ENCODE measurements at places on chromosomes 5 and 9.
A peak's percentile ranks its signal among the peaks of the same experiment; 100 is the strongest.

GRCh38 chr5:92543201-92543600 is 1037.8 kb downstream of the NR2F1-AS1 start:
- no peak for DNase-seq

GRCh38 chr5:6767481-6768063 is 54.3 kb downstream of the TENT4A start:
- no peak for DNase-seq

DNA sequence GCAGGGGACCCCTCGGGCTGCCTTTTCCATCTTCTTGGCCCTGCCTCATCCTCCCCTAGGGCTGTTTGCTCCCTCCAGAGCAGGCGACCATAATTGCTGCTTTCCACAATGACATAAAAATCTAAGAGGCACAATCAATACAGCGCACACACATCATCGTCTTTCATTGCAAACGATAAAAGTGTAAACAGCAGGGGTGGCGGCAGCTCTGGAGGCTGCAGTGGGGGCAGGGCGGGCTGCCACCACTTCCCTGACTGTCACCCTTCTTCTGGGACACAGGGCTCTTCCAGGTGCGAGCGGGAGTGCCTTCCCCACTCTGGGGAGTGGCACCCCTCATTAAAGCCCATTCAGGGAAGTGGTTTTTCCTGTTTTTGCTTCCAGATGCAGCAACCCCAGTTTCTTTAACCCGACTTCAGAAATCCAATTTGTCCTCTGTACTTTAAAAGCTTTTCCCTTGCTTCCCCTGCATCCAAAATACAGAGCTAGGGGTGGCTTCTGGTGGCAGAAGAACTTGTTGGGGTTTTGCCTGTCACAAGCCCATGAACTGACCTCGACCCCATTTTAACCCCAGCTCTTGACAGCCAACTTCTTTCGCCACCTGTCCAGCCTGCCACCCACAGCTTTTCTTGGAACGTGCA is 45.7 kb downstream of the TSPAN17 start:
- DNase-seq = no peak

DNA sequence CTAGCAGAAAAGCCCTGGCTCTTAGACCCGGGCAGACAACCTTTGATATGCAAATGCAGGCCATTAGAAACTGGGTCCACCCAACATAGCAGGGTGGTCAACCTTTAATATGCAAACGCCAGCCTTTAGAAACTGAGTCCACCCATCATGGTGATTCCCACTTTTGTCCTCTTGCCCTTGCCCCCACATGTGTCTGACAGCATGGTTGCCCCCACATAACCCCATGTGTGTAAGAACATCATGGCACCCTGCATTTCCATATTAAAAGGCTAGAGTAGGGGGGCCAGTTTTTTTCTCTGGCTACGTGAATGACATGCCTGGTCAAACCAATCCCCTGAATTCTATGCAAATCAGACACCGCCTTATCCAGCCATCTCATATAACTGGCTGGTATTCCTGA is 273.2 kb upstream of the PRDM9 start:
- no peak for DNase-seq

- DNase-seq = no peak
Observed at GRCh38 chr5:39661026-39661779, 236.4 kb upstream of the DAB2 start.

GRCh38 chr5:33423018-33423630 is 17.6 kb upstream of the TARS1 start:
- no peak for DNase-seq

GRCh38 chr9:94811074-94811473 is 84.6 kb downstream of the AOPEP start:
- no peak for DNase-seq

DNA sequence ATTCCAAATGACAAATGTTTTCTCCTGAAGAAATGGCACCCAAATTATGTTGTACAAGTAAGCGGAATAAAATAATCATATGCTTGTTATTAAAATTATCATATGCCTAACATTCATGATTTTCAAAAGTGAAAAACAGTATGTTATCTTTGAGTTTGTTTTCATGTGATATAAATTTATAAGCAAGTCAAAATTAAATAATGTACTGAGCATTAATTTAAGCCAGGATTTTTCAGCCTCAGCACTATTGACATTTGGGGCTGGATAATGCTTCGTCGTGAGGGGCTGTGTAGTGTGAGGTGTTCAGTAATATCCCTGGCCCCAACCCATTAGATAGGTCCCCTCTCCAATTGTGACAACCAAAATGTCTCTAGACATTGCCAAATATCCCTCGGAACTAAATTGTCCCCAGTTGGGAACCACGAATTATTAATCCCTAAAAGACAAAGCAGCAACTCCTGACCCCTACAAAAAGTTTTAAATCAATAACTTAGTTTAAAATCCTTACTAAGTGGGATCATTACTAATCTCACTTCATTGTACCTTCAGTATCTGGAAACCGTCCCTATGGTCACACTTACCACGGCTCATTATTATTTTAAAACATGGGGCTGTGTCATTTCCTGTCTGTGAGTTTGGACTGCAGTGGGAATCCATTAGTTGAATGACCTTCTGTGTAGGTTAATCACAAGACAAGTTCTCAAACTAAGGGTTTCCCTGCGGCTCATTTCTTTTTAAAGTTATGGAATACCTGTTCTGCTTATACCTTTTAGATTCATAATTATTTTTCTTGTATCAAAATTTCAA is 1.3 kb upstream of the NNT start:
- no peak for DNase-seq

- DNase-seq = no peak
Observed at GRCh38 chr5:126852841-126853271, 75.9 kb downstream of the LMNB1 start.

DNA sequence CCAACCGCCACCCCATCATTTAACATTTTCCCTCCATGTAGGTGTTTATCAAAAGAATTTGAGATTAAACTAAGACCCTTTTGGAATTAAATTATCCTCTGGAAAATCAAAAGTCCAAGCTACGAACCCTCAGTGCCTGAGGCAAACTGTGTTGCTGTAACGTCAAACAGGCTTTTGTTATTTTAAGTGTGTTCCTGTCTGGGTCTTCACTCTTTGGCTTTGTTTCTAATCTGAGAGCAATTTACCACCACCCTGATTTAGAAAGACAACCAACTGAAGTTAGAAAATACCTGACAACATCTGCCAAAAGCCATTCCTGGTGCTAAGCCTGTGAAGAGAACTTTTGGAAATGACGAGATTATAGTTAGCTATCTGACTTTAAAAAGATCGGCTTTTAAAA is 199.9 kb downstream of the DIRAS2 start:
- no peak for DNase-seq

- DNase-seq = no peak
Observed at GRCh38 chr5:50564079-50564478, 102.4 kb upstream of the PARP8 start.

DNA sequence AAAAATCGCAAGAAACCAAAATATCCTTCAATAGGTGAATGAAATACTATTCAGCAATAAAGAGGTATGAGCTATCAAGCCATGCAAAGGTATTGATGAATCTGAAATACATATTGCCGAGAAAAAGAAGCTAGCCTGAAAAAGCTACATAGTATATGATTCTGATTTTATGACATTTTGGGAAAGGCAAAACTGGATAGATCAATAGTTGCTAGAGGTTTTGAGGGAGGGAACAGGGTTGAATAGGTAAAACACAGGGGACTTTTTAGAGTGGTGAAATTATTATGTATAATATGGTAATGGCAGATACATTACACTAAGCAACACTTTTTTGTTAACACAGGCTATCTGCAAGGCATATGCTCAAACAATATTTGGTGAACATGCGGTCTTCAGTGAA is 327.6 kb upstream of the ADAMTSL1 start:
- DNase-seq = no peak

DNA sequence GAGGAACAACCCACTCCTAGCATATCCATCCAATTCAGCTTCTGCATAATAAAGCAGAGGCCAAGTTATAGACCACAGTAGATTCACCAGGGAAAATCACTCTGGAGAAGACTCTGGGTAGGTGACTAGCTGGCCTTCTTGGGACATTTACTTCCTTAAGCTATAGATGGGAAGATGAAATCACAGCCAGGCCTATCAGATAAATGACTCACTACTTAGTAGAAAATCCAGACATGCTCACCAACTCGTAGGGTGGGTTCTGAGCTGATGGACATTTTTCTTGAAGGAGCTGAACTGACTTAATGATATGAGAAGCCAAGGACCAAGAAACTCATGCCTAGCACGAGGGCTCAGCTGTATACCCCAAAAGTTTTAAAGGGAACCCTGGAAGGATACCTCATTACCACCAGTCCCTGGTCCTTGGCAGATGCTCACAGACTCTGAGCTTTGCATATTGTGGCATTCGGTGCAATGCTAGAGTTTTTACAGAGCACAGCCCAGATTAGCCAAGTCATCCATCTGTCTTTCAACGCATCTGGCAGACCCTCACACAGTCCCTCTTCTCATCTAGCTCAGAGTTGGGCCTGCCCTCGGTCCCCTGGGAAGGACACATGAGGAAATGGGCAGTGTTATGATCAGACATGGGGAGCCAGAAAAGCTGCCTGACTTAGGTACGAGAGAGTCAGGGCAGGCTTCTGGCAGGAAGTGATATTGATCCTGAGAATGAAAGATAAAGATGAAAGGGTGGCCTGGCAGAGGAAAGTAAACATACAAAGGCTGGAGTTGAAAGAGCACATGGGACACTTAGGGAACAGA is 15.0 kb downstream of the ACSL6 start:
- DNase-seq = no peak

DNA sequence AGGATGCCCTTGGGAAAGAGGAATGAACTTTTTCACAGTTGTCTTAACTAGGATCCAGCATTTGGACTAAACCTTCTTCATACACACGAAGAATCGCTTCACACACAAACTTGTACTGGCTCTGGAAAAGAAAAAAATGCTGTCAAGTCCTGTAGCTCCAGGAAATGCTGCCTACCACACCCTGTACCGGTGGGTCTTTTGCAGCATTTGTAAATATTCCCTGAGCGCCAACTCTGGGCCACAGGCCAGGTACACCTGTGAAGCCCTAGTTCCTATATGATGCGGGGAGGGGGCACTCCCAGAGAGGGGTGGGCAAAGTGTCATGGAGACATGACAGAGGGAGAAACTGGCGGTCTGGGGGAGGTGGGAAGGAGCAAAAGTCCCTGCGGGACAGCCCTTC is 58.7 kb upstream of the EPB41L4B start:
- no peak for DNase-seq

GRCh38 chr5:39014561-39014960 is 59.6 kb downstream of the RICTOR start:
- no peak for DNase-seq

DNA sequence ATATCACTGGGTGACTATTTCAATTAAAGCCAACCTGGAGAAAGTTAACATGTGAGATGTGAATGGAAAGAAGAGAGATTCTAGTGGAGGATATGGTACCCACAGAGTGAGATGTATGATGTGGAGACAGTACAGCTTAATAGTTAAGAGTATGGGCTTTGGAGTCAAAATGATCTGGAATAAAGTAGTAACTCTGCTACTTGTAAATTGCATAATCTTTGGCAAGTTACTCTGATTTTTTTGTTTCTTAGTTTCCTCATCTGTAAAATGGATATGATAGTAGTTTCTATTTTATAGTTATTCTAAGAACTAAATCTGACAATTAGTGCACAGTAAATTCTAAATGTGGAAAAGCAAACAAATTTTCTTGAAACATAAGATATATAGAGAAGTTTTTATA is 79.2 kb downstream of the ISOC1 start:
- DNase-seq = no peak

DNA sequence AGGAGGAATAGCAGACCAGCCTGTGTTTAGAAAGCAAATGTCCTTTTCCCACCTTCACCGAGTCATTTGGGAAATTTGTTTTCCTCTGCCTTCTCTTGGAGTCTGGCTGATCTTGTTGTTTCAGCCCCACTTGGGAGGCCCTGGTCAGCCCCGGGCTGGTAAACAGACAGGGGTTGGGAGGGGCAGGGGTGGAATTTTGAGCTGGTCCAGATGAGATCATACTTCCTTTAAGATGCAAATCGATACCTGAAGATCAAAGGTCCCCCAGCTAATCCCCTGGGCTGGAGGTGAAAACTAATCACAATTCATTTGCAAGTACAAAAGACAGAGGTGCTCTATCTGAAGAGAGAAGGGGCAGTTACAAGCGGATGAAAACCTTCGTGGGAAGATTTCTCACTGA is 118.4 kb downstream of the PAPPA start:
- no peak for DNase-seq

DNA sequence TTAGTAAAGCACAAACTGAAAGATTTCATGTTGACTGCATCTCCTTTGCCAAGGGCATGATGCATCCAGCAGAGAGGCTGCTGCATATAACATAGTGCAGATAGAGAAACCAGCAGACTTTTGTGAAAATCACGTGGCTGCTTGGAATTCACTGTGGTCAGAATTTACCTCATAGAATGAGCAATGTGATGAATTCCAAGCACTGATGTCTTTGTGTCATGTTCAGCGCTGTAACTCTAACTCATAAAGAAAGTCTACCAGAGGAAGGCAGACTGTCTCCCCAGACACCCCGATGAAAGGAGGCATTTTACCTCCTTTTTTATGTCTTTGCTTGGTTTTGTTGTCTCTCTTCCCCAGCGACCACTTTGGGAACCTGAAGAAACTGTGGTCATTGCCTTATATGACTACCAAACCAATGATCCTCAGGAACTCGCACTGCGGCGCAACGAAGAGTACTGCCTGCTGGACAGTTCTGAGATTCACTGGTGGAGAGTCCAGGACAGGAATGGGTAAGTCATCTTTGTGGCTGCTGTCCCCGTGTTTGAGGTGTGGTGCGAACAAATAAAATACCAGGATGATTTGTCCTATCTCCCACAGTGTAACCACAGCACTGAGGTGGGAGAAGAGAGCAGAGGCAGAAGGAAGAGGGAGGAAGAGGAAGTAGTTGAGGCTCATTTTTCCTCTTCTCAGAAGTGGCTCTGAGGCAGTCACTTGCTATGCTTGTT is 42.0 kb downstream of the ITK start:
- peak; percentile 55 for DNase-seq

GRCh38 chr5:156479849-156480248 is 152.9 kb downstream of the SGCD start:
- no peak for DNase-seq

DNA sequence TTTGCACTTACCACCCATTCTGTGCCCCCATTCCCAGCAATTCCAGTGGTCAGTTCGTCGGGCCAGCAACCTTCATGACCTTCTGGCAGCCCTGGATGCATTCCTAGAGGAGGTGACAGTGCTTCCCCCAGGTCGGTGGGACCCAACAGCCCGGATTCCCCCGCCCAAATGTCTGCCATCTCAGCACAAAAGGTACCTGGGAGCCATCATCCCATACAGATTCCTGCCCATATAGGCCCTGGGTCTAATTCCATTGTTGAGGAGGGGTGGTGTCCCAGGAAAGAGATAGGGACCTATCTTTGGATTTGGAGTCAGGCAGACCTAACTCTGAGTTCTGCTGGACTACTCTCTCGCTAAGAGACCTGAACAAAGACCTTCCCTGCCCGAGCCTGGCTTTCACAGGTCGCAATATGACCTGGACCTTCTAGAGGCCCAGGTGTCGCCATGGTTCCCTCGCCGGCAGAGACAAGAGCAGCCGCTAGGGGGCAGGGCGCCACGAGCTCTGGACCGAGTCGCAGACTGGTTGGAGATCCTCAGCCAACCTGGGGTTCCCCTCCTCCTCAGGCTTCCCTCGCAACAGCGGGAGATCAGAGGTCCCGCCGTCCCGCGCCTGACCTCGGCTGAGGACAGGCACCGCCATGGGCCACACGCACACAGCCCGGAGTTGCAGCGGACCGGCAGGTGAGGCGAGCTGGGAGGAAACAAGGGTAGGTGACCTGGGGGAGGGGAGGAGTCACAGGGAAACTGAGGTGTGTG is 3.1 kb downstream of the SLC4A9 start:
- DNase-seq = peak; percentile 60

- no peak for DNase-seq
Observed at GRCh38 chr5:35246411-35246810, 16.1 kb upstream of the PRLR start.

Data from stimulated activated CD8-positive, alpha-beta memory T cell treated with anti-CD3 and anti-CD28 coated beads, Interleukin-7, amount 100 ng/mL, for 4 hours (primary cell).